GM19239 (cell line): ENCODE measurements at places on chromosomes 5 and 9.

- DNase-seq: peak; percentile 27
These were observed 11.2 kb downstream of the MSANTD3 start for GRCh38 chr9:100437860-100438805.

GRCh38 chr5:80255431-80255810, 427 bp downstream of the SERINC5 start:
- DNase-seq: no peak

- DNase-seq: no peak
These were observed 217.6 kb downstream of the NPR3 start for GRCh38 chr5:32928761-32929160.

- no peak for DNase-seq
These were observed 574.3 kb downstream of the PDE4D start for GRCh38 chr5:59319250-59319649.

DNA sequence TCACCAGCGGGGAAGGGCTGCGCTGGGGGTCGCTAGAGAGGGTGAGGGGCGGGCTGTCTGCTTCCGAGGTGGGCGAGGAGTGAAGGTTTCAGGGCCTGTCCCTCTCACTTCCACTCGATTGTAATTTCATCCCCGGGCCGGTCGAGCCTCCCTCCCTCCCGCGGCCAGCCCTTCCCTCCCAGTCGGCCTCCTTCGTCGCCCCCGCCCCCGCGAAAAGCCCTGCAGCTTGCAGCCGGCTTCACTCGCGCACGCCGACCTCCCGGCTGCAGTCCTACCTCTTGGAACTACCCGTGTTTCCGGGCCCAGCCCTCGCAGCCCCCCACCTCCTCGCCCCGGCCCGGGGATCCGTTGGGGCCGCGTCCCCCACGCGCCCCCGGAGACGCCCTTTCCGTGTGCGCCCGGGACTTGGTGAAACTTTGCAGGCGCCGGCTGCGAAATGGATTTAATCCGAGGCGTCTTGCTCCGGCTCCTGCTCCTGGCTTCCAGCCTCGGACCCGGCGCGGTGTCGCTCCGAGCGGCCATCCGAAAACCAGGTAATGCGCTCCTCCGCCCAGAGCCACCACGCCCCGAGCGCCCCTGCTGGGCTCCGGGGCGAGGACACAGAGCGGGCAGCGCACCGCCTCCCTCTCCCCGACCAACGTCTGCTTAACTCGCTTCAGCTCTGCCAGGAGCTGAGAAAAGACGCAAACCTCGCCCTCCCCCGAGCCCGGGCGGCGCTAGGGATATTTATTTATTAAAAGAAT, at the start of gene EGFLAM:
Gene EGFLAM, plus strand, starts transcription at position 241 of the 743 bp plus-strand sequence. Its CDS starts 196 bp downstream, at position 437.
- DNase-seq: no peak

DNA sequence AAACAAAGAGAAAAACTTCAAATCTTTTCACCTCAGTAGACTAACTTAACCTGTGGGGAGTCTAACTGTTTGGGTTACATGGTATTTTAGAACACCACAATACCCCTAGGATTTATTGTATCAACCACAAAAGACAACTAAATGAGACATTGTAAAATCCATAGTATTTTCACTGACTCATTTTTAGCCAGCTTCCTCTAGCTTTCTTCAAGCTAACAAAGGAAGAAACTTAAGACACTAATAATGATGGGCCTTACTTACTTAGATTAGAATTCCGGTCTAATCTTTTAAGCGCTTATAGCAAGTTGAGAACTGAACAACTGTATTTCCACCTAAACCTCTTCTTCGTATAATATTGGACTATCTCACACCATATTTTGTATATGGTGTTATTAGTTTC, 529.3 kb downstream of the DMRTA1 start:
- DNase-seq: no peak

DNA sequence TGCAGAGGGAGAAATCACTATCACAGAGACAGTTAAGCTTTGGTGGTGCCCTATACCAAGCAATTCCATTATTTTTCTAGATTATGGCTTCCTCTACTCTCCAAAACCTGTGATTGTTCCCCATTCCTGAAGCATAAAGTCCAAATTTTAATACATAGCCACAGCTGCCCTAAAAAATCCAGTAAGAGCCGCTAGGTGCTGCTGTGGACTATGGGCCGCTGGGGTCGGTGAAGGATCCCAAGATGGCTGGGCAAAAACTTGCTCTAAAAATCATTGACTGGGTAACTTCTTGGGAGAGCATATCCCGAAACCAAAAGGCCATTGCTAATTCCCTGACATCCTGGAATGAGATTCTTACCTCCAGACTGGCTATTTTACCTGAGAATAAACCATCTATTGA, 245.3 kb downstream of the NFIB start:
- no peak for DNase-seq

- DNase-seq: no peak
These were observed 20.8 kb downstream of the AGXT2 start for GRCh38 chr5:35026941-35027340.

- no peak for DNase-seq
These were observed 53.7 kb upstream of the TEX48 start for GRCh38 chr9:114735704-114736103.

GRCh38 chr5:178994580-178995340, at the start of gene GRM6:
Gene GRM6 (minus strand): TSS chr5:178995320. CDS start chr5:178994944, 376 bp downstream.
- DNase-seq: no peak

- peak; percentile 42 for DNase-seq
These were observed 82.2 kb downstream of the NRG2 start for GRCh38 chr5:139960723-139961383.

DNA sequence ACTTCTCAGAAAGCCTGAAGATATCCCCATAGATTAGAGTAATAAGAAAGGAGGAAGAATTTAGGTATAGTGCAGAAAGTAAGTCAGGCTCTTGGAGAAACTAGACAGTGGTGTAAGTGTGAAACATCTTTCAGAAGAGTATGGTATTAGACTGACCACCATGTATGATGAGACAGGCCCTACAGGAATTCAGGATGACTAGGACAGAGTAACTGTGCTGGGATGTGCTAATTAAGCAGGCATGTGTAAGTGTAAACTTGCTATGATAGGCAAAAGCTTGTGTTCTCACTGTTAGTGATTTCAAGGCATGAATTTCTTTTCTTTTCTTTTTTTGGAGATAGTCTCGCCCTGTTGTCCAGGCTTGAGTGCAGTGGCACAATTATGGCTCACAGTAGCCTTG, 70.8 kb downstream of the RAB24 start:
- no peak for DNase-seq

DNA sequence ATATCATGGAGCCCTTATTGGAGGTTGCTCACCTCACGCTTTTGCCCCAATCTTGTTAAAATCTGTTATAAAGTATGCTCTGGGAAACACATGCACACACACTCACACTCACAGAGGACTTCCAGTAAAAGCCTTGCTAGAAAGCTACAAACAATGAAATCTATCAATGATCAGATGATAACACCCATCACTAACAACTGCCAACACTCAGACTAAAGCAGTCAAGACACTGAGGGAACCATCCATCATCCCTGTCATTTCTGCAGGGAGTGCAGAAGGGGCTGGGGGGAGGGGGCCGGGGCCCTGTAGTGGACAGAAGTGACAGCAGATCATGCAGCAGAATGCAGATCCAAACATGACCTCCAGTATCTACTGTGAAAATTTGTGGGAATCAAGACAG, 179.1 kb downstream of the AOPEP start:
- no peak for DNase-seq

GRCh38 chr5:102802708-102803458, 47.8 kb downstream of the PAM start:
- DNase-seq: no peak

DNA sequence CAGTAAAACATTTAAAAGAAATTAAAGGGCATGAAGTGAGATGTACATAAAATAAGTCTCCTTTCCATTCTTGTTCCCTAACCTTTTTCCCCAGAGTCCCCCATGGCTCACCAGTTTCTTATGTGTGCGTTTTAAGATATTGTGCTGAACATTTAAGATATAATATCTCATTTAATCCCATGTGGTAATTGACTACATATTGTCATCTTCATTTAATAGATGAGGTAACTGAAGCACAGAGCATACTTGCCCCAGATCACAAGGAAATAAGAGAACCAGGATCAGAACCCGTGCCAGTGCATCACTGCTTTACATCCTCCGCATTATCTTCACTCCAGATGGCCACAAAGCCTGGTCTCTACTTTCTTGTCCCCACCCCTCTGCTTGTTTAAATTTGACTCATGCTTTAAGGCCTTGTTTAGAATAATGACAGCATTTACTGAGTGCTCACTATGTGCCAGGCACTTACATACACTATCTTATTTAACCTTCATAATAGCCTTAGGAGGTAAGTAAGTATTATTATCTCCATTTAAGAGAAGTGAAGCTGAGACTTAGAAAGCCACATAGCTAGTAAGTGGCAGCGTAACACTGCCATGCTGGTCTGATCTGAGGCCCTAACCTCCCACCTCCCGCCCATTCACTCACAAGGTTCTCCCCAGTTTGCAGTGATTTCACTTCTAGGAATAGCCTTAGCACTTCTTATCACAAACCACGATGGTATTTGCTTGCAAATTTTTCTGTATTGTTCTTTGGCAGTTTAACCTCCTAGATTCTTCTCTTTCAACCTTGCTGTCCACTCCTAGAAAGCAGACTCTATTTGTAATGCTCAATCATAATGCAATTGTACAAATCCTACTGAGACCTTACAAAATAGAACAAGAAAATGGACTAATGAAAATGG, 78.4 kb upstream of the IL6ST start:
- no peak for DNase-seq
